ENCODE measurements at places on chromosomes 2 and 18.

DNA sequence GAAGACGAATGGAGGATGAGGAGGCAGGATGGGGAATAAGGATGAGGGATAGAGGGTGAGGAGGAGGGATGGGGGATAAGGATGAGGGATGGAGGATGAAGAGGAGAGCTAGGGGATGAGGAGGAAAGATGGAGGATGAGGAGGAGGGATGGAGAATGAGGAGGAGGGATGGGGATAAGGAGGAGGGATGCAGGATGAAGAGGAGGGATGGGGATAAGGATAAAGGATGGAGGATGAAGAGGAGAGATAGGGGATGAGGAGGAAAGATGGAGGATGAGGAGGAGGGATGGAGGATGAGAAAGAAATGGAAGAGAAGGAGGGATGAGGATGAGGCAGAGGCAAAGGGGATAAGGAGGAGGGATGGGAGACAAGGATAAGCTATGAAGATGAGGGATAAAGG lies 230.0 kb downstream of the NAPG start:
- DNase-seq: no peak

GRCh38 chr18:61949946-61950345 lies 57.1 kb upstream of the RNF152 start:
- peak; percentile 67 for DNase-seq

DNA sequence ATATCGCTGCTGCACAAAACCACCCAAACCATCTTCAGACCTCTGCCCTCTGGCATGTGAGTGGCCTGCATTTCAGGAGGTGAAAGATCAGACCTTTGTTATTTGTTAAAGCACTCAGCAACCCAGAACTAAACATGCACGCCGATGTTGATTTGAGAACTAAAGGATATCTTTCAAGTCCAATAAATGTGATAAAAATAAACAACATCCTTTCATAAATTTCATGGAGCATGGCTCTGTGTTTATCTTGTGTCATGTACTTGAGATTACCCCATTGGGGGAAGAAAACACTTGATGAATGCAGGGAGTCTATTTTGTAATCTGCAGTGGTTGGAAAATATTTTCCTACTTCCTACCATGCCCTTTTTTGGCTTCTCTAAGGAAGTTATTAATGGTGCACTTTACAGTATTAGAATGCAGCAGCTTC lies 70.8 kb upstream of the GATA6 start:
- no peak for DNase-seq

- DNase-seq: no peak
Observed at GRCh38 chr2:20507166-20507692, 60.4 kb downstream of the RHOB start.

DNA sequence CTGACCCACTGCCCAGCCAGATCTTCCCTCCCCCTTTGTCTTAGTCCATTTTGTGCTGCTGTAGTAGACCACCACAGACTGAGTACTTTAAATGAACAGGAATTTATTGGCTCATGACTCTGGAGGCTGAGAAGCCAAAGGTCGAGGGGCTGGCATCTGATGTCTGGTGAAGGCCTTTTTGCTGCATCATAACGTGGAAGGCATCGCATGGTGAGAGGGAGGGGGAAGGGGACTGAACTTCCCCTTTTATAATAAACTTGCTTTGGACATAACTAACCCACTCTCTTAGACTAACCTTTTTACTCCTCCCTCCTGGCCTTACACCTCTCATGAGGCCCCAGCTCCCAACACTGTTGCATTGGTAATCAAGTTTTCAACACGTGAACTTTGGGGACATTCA lies 83.8 kb downstream of the MAP4K4 start:
- DNase-seq: no peak

- DNase-seq: no peak
Observed at GRCh38 chr2:85291425-85292023, 36.3 kb downstream of the TGOLN2 start.

DNA sequence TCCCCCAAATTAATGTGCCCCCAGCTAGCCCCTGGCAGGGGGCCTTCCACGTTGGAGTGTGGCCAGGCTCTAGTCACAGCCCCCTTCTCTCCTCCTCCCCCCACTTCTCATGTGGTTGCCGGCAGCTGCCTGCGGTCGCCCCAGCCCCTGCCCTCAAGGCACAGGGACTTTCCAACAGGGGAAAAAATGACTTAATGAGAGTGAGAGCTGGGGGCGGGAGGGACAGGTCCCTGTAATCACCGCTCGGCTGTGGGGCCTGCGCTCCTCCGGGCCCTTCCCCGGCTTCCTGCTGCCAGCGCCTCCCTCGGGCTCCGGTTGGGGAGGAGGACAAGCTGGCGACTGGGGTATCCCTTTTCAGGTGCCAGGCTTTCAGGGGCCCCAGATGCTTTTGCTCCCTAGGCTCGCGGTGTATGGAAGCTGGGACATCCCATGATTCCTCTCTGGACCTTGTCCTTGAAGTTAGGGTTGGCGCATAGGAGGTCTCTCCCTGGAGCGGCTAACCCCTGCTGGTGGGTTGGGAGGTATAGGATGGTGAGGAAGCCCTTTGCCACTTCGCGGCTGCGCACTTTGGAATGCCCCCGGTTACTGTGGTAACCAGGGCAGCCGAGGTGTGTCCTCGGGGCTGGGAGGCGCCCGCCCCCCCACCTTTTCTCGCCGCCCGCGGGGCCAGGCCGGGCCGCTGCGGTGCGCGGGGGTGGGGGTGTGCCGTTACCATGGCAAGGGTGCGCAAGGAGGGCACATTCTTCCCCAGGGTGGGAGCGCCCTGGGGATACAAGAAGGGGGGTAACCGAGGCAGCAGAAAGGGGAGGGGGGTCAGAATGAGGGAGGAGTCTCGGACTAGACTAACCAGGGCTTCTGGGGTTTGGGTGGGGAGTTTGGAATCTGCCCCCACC lies 16.1 kb downstream of the WNT10A start:
- DNase-seq: no peak

DNA sequence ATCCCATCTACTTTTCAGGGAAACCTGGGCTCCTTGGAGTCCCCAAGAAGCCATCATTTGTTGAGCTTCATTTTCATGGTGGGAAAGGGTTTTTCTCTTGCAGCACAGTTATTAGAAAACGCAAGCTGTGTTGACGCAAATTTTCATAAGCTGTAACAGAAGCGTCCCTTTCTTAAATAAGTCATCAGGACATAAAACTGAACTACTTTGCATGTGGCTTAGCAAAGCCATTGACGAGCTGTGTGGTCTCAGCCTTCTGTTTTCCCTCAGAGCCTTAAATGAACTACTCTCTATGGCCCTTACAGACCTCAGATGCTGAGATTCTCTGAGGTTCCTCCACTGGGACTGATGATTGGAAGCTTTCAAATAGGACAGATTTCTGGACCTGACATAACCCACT lies 85.1 kb downstream of the ARL4C start:
- DNase-seq: no peak

DNA sequence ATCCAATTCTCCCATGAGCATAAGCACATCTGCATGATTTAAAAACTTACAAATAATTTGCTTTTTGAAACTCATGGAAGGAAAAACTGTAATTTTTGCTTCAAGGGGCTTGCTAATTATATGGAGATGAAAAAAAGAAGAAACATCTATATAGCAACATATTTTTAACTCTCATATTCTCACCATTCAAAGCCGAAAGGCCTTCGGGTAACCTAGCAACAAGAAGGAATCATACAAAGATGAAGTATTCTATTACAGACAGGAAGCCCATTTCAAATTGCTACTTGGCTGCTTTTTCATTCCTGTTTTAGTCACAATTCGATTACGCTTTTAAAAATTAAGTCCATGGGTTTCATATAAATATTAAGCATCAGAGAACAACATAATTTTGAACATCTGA lies 39.2 kb upstream of the RNU4ATAC start:
- DNase-seq: no peak

DNA sequence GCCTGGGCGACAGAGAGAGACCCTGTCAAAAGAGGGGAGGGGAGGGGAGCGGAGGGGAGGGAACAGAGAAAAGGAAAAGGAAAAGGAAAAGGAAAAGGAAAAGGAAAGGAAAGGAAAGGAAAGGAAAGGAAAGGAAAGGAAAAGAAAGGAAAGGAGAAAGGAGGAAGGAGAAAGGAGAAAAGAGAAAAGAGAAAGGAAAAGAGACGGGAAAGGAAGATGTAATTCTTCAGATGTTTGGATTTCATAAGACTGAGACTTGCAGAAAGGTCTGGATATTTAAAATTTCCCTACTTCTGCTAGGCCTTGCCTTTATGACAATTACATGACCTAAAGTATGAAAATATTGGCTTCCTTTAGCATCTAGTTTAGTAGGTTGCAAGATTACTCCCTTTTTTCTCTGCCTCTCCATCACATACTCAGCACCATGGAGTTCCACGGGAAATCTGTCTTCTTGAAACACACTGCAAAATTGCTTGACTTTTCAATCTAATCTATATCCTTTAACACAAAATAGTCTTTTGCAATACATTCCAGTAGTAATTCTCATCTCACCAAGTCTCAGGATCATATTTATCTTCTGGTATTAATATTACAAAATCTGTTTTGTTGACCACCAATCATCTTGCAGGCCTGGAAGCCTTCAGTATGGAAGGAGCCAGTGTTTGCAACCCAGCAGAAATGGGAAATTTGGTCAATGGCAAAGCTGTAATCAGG lies 383.5 kb downstream of the ZEB2 start:
- no peak for DNase-seq

GRCh38 chr2:75465317-75465984 lies 95.3 kb downstream of the EVA1A start:
- no peak for DNase-seq

GRCh38 chr2:131105156-131105949 lies at the start of gene PLEKHB2:
PLEKHB2 (plus strand) TSS chr2:131105336; CDS start chr2:131120942, 15,606 bp downstream.
- peak; percentile 46 for DNase-seq

Measured in BJ (cell line).